ENCODE measurements at places on chromosomes 7 and 10.

DNA sequence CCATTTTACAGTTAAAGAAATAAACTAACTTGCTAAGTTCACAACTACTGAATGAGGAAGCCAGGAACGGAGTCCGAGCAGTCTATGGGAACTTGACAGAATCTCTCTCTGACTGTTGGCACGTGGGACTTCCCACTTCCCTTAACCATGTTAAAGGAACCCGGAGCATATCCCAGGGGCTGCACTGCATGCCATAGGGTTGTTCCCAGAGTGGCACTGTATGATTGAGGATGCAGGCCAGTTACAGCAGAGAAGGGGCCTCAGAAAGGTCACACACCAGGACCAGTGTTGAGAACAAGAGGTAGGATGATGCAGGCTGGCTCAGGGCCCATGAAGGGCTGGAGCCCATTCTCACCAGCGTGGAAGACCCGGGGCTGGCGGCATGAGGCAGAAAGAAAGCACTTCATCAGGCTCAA is 201.8 kb downstream of the NSUN6 start:
- DNase-seq = peak; percentile 38

DNA sequence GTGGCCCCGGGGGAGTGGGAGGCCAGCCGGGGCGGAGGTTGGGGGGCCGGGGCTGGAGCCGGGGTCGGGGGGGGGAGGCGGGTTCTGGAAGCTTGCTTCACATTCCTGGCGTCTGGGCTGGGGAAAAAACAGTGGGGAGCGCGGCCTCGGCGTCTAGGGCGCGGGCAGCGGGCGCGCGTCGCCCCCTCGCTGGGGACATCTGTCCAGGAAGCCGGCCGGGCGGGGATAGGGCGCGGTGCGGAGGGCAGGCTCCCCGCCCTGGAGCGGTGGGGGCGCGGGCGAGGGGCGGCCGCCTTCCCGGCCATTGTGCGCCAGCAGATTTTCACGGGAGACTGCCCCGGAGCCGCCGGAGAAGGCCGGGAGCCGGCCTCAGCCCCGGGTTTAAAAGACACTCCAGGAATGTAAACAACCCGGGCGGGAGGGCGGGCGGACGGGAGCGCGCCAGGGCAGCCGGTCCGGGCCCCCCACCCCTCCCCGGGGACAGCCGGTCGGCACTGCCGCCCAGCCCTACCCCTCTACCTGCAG is 1.4 kb downstream of the ZMIZ1 start:
- DNase-seq = no peak

GRCh38 chr7:135189961-135190360 is 19.5 kb upstream of the CYREN start:
- no peak for DNase-seq

- peak; percentile 29 for DNase-seq
These were observed 54.3 kb upstream of the DPYSL4 start for GRCh38 chr10:132132421-132132841.

GRCh38 chr10:63554657-63555056 is 33.5 kb downstream of the REEP3 start:
- no peak for DNase-seq

DNA sequence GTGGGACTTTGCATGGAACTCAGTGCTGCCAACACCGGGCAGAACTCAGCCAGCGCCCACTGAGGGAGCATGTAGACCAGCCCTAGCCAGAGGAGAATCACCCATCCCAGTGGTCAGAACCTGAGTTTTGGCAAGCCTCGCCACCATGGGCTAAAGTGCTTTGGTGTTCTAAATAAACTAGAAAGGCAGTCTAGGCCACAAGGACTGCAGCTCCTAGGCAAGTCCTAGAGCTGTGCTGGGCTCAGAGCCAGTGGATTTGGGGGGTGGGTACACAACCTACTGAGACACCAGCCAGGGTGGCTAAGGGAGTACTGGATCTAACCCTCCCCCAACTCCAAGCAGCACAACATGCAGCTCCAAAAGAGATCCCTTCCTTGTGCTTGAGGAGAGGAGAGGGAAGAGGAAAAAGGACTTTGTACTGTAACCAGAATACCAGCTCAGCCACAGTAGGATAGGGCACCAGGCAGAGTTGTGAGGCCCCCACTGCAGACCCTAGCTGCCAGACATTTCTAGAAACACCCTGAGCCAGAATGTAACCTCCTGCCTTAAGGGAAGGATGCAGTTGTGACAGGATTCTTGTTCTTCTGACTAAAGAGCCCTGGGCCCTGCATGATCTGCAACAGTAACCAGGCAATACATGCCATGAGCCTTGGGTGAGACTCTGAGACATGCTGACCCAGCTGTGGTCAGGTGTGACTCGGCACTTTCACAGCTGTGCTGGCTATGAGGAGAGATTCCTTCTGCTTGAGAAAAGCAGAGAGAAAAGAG is 24.4 kb downstream of the GSDME start:
- no peak for DNase-seq

- DNase-seq = peak; percentile 76
These were observed at the start of gene SGCE for GRCh38 chr7:94655848-94656657. TSS of gene SGCE (minus strand) at chr7:94656133. CDS start at chr7:94656098, 35 bp downstream.

All from pons (tissue), 1 donor.